Thoracic aorta (tissue), 2 donors: ENCODE measurements at places on chromosomes 7 and 10. TPM values are rescaled to one million over a fixed set of nuclear protein-coding genes. Genes with fewer than 3 reads are reported as not detected.

- H3K4me1 ChIP-seq: no peaks in the 10 kb centered on the region
- no peak overlapping the region for H3K27ac ChIP-seq
- no peaks in the 10 kb centered on the region for H3K27me3 ChIP-seq
- H3K36me3 ChIP-seq: no peaks in the 10 kb centered on the region
- no peak for DNase-seq
These were observed 34.0 kb upstream of the EZH2 start for GRCh38 chr7:148918058-148918596.

GRCh38 chr7:10707519-10707918 is 266.2 kb upstream of the PHF14 start:
- H3K27me3 ChIP-seq: no peaks in the 10 kb centered on the region
- H3K4me1 ChIP-seq: no peaks in the 10 kb centered on the region
- no peak for DNase-seq

DNA sequence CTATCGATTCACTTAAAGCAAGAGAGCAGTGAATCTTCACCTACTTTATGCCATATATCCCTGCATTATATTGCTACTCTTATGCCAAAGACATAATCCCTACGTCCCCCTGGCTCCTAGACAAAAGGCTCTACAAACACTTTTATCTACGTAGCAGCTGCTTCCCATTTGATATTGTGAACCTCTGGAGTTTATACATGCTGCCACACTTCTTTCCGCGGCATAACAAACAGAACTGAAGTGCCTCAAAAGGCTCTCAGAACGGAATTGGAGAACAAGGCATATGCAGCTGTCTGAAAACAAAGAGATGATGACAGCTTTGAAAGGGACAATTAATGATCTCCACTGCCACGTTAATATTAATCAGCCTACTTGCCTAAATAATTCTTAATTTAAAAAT is 985.6 kb upstream of the LRRN3 start:
- H3K36me3 ChIP-seq: no peaks in the 10 kb centered on the region
- DNase-seq: no peak
- H3K4me1 ChIP-seq: no peaks in the 10 kb centered on the region
- no peaks in the 10 kb centered on the region for H3K27me3 ChIP-seq
- no peak overlapping the region for H3K27ac ChIP-seq

DNA sequence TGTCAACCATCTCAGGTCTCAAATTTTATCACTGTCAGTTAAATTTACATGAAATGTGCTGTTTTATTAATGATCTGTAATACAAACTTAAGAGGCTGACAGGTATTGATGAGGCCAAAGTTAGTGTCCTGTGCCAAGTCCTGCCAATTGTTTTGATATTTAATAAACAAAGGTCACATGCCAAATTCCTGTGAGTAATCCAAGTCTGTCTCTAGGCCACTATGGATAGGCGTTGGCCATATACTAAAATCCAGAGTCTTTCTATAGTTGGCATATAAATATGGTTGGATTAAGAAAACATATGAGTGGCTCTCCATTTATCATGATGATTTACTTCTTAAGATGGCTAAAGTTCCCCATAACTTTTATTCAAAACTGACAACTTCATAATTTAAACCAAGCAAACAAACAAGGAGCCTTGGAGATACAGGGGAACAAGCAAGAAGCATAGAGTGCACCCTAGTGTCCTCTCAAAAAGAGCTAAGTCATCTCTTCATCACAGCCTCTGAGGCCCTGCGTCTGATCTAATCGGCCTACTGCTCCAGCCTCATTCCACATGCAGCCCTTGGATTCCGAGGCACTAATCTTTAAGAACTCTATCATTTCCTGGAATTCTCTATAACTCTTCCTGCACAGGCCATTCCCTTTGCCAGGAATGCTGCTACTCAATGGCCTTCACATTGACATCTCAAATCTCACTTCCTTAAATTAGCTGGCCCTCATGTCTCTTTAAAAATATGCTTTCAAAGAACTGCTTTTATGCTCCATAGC is 32.7 kb upstream of the NRCAM start:
- no peak overlapping the region for H3K27ac ChIP-seq
- peaks cover 5% of the 10 kb centered on the region for H3K36me3 ChIP-seq
- no peaks in the 10 kb centered on the region for H3K4me1 ChIP-seq
- H3K4me3 ChIP-seq: no peak overlapping the region

RPEL1 gene
- not detected for total RNA-seq

DNA sequence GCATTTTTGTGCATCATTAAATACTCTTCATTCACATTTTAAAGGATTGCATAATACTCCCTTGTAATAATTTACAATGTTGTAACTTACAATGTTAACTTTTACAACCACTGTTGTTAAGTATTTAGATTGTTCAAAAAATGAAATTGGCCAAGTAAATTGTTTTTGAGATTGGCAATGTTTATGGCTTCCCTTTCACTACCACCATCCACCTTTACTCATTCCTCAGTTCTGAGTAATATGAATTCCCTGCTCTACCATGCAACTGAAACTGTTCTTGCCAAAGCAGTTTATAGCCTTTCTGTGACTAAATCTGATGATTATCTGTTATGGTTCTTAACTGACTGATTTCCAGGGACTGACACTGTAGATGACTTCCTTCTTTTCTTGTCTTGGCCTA is 80.5 kb upstream of the TMEM106B start:
- no peak for DNase-seq
- H3K4me3 ChIP-seq: no peak overlapping the region
- no peaks in the 10 kb centered on the region for H3K27me3 ChIP-seq
- H3K4me1 ChIP-seq: no peaks in the 10 kb centered on the region

DNA sequence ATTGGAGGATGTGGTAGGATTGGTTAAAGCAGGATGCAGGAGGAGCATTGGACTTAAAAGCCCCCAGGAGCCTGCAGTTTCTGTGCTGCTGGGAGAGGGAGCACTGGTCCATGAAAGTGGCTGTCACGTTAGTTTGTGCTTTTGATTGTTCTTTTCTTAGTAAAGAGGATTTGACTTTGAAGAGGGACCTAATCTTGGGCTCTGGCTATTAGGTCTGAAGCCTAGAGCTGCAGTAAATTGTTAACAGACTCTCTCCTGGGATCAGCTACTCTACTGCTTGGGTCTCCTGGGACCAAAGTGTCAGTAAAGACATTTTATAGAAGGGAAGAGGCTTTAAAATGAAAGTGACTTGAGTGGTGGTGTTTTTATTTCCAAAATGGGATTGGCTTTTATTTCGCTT is 3.7 kb downstream of the ZFYVE27 start:
- DNase-seq: no peak
- no peak overlapping the region for H3K27ac ChIP-seq
- peaks cover 20% of the 10 kb centered on the region for H3K36me3 ChIP-seq
- H3K4me3 ChIP-seq: no peak overlapping the region

- no peaks in the 10 kb centered on the region for H3K36me3 ChIP-seq
- no peak overlapping the region for H3K27ac ChIP-seq
- no peaks in the 10 kb centered on the region for H3K27me3 ChIP-seq
These were observed 52.1 kb upstream of the ZNF438 start for GRCh38 chr10:31083765-31084184.

DYNC1I1 gene
- total RNA-seq: 69.1 TPM

ASB4 gene
- total RNA-seq: 0.14 TPM

DNA sequence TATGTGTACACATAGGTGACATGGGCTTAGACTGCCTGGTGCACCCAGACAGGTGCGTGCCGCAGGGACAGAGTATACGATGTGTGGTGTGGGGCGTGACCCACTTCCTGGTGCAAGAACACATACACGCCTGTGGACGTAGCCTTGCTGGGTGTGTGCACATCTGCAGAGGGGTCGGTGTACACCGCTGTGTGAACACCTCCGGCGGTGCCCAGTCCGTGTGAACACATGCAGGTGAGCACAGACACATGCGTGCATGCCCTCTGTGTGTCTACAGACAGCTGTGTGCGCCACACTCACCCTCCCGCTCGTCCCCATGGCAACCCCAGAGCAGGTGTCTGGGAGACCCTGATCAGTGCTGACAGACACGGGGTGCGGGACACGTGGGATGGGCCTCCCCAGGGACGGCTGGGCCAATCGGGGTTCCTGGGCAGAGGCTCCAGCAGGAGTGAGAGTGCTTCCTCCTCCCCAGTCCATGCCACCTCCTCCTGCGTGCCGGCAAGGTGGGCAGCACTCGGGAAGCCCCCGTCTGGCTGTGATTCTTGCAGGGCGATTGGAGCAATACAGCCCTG is 23.4 kb downstream of the ELFN1 start:
- no peaks in the 10 kb centered on the region for H3K36me3 ChIP-seq
- H3K4me1 ChIP-seq: peaks cover 3% of the 10 kb centered on the region
- no peak overlapping the region for H3K27ac ChIP-seq
- no peak for DNase-seq
- H3K4me3 ChIP-seq: no peak overlapping the region
- no peaks in the 10 kb centered on the region for H3K27me3 ChIP-seq
